Left ventricle myocardium superior (tissue), 1 donor: ENCODE measurements at places on chromosomes 3 and 15.
A peak's percentile ranks its signal among the peaks of the same experiment; 100 is the strongest.

GRCh38 chr15:59609730-59610712, 1.6 kb upstream of the GCNT3 start:
- no peak for DNase-seq

DNA sequence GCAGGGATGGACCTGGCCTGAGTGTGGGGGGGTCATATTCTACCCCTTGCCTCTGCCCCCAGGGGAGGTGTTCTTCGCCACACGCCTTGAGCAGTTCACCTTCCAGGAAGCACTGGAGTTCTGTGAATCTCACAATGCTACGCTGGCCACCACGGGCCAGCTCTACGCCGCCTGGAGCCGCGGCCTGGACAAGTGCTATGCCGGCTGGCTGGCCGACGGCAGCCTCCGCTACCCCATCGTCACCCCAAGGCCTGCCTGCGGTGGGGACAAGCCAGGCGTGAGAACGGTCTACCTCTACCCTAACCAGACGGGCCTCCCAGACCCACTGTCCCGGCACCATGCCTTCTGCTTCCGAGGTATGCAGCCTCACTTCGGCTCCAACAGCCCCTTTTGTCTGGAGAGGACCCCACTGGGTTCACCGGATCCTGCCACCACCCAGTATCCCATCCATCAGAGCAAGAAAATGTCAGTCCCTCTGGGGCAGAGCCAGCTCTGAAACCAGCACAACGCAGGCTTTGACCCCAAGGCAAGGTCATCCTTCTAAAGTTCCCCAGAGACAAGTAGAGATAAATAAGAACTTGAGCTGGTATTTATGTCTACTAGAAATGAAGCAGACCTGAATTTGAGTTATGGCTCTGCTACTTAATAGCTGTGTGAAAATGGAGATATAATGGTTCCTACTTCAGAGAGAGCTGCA, 45.8 kb downstream of the HAPLN3 start:
- DNase-seq = no peak

DNA sequence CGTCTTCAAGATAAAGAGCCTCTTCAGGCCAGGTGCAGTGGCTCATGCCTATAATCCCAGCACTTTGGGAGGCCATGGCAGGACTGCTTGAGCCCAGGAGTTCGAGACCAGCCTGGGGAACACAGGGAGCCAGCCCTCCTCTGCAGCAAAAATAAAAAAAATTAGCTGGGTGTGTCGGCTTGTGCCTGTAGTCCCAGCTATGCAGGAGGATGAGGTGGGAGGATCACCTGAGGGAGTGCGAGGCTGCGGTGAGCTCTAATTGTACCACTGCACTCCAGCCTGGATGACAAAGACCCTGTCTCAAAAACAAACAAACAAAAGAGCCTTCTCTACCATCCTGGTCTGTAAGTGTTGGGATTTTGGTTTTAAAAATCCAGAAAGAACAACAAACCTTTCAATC, 11.1 kb downstream of the WDR53 start:
- DNase-seq = no peak

- no peak for DNase-seq
Measured at GRCh38 chr3:63970631-63971475, 52.4 kb downstream of the PSMD6 start.

- no peak for DNase-seq
Measured at GRCh38 chr15:52113708-52114107, 1.1 kb upstream of the BCL2L10 start.

- DNase-seq = no peak
Measured at GRCh38 chr3:56975567-56975966, 84.9 kb upstream of the SPATA12 start.

GRCh38 chr3:71724584-71725270, 475 bp downstream of the EIF4E3 start:
- DNase-seq = peak; percentile 66

DNA sequence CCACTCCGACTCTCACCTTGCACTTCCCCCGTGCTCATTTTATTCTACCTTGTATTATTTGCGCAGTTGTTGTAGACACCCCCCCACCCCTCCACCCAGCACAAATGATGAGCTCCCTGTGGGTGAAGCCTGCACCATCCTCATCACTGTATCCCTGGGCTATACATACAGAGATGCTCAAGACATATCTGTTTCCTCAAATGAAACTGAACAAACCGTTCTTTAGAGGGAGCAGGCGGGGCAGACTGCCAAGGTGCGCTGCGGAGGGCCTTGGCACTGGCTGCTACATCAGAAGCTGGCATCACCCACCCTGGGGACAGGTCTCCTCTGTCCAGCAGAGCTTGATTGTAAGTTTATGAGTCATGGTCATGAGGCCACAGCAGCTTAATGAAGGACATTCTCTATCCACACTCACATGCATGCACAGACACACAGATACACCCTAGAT, 29.0 kb downstream of the ADCY5 start:
- DNase-seq = peak; percentile 89

DNA sequence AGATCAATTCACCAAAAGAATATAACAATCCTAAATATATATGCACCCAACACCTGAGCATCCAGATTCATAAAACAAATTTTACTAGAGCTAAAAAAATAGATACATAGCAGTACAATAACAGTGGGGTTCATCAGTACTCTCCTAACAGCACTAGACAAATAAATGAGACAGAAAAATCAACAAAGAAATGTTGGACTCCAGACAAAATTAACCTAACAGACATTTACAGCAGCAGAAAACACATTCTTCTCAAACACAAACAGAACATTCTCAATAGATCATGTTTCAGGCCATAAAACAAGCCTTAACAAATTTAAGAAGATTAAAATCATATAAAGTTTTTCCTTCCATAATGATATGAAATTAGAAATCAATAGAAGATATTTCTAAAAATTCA, 124.8 kb upstream of the NECTIN3 start:
- DNase-seq = no peak

- DNase-seq = no peak
Measured at GRCh38 chr3:183033746-183034145, 53.4 kb upstream of the DCUN1D1 start.

DNA sequence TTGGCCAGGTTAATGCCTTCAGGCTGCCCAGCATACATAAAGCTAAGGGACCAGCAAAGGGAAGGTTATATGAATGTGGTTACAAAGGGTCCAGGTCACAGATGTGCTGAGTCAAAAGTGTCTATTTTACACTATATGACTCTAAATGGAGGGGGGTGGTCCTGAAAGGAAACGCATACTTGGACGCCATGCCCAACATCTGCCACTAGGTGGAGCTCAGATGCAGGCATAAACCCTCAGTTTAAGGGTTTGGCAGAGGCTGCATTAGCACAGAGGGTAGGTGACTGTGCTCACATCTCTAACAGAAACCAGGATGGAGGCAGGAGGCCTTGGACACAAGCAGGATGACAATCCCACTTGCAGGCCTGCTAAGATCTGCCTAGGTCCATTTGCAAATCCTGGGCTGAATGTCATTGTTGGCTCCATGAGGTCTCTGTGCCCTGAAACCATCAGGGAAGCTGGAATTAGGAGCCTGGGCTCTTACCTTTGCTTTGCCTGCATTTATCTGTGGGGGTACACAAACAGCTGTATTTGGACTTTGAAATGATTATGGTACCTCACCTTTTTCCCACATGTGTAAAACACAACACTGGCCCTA, 55.8 kb downstream of the ZNF621 start:
- DNase-seq = peak; percentile 60

DNA sequence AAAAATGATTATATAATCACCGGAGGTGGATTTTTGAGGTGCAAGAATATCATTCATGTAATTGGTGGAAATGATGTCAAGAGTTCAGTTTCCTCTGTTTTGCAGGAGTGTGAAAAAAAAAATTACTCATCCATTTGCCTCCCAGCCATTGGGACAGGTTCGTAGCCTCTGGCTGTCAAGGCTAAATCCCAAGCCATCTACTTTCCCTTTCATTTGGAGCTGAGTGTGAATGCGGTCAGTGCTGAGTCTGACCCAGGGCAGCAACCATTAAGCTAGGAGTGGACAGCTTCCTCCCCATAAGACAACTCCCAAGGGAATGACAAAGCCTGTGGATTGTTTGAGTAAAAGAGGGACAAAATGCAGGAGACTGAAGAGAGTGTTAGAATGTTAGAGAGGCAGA, 33.6 kb downstream of the PARP14 start:
- DNase-seq = no peak

DNA sequence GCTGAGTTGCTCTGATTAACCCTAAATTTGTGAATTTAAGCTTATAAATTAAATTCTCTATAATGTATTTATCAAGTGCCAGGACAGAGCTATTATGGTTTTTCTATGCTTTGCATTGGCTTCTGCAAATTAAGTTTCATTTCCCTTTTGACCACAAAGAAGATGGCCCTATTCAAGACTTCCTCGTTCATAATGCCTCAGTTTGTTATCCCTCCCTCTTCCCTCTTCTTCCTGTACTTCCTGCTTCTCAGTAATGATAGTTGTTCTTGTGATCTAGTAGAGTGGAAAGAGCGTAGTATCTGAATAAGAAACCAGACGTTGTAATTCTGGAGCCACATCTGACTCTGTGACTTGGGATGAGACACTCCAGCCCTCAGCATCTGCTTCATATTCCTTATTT, 118.7 kb downstream of the CACNA1D start:
- no peak for DNase-seq

- no peak for DNase-seq
Measured at GRCh38 chr3:194245975-194246561, 105.1 kb downstream of the CPN2 start.

DNA sequence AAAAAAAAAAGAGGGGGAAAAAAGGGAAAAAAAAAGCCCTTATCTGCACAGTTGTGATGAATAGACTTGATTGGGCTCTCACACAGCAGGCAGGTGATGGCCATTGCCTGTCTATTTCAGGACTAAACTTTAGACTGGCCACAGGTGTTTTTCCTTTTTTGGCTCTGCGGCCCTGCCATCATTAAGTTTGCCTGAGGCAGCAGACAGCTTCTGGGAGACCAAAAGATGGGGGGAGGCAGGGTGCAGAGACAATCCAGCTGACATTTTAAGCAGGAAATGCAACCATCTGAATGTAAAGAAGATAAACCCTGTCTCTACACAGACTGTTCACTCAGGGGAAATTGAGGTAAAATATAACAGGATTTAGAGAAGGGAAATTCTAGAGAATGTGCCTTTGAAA, 295.0 kb upstream of the KCNH8 start:
- no peak for DNase-seq

GRCh38 chr3:139506766-139507165, 30.4 kb upstream of the RBP2 start:
- no peak for DNase-seq

DNA sequence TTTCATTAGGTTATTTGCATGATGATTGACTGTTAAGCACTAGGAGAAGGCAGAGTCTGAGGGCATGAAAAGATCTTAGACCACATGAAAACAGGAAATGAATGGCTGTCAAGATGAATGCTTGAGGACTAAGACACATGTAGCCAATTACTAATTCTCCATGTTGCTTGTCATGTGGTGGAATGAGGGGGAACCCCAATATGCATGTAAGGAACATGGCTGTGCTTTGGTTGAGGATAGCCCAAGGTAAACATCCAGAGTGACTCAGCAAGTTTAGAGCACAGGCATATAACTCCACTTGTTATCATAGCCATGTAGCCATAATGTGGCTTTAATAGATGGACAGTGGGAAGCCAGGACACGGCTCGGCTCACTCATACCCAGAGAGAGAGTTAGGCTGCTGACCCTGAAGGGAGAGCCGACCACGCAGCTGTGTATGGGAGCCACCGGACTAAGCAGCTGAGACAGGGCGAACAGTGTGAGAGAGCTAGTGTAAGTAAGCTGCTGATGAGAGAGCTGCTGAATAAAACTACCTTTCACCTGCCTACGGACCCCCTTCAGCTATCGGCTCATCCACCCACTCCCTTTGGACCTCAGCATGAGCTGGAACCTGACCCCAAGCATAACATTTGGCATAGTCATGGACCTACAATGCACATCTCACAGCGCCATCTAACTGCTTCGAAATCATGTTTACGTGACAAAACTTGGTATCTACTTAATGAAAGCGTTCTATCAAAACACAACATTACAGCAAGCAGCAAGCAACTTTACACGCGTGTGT, 37.6 kb downstream of the ANO10 start:
- no peak for DNase-seq

DNA sequence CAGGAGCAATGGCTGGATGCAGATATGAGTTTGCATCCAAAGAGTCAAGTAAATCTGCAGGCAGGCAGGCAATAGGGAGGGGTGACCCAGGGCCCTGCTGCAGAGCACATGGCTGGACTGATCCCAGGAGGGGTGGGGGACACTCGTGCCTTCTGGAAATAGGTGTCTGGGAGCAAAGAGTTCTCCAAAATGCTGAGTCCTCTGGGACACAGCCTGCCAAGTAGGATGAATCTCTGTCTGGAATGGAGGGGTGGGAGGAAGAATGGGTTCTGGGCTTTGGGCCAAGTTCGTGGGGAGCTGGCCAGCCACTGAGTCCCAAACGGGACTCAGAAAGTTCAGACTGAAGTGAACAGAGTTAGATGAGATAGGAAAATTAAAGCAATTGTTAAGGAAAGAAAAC, 214.5 kb downstream of the MTHFS start:
- DNase-seq = peak; percentile 59

- no peak for DNase-seq
Measured at GRCh38 chr3:54608041-54608440, 319.8 kb downstream of the LRTM1 start.

DNA sequence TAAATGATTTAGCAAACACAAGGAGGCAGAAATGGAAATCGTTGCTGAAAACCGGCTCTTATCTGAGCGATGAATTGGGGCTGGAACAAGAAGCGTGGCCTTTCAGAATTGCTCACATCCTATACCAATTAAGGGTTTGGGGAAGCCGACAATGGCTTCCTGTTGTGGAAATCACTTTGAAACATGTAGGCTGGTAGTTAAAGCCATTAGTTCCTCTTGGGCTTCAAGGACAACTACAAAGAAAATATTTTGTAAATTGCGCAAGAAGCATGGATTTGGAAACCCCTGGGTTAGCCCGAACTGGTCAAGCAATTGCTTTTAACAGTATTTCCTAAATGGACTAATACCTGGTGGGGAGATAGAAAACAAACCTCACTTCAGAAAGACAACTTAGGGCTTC, 182.4 kb downstream of the ADAMTS9 start:
- no peak for DNase-seq

GRCh38 chr3:57594144-57594543, 3.0 kb downstream of the ARF4 start:
- DNase-seq = no peak
